Skin of body (tissue), 3 donors: ENCODE measurements at places on chromosomes 1 and 21.
A peak's percentile ranks its signal among the peaks of the same experiment; 100 is the strongest.

GRCh38 chr1:66271216-66271903 is 262.6 kb upstream of the SGIP1 start:
- DNase-seq, result peak; percentile 98

GRCh38 chr1:62435231-62436038 is 1.4 kb upstream of the USP1 start:
- DNase-seq, result peak; percentile 60

- peak; percentile 84 for DNase-seq
These were observed 21.3 kb upstream of the A3GALT2 start for GRCh38 chr1:33342041-33342723.

- no peak for DNase-seq
These were observed 347.1 kb upstream of the PLD5 start for GRCh38 chr1:242871471-242872030.

GRCh38 chr1:93738075-93738622 is 56.5 kb upstream of the BCAR3 start:
- no peak for DNase-seq

DNA sequence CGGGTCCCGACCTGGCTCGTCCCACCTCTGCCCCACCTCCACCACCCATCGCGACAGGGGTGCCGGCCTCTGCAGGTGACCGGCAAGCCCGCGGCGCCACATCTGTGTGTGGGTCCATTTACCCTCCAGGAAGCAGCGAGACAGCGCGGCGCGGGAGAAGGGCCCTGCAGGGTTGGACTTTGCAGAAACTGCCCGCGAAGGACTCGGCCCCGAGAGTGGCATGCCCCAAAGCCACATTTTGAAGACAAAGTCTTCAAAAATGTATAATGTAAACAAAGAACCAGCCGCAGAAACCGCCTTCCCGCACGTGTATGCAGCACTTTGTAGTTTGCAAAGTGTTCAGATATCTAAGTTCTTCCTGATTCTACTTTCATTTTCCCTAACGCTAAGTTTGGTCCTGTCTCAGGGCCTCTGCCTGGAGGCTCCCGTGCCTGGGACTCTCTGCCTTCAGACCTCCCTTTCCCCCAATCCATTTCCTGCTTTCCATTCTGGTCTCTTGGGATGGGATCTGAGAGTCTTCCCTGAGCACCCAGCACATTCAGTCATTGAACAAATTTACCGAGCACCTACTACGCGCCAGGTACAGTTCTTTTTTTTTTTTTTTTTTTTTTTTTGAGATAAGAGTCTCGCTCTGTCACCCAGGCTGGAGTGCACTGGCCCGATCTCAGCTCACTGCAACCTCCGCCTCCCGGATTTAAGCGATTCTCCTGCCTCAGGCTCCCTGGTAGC is 524 bp upstream of the TMCO4 start:
- DNase-seq, result peak; percentile 30

- no peak for DNase-seq
These were observed 5.1 kb upstream of the LENEP start for GRCh38 chr1:154988058-154988954.

- DNase-seq, result no peak
These were observed 11.6 kb downstream of the TIPRL start for GRCh38 chr1:168190403-168190802.

- no peak for DNase-seq
These were observed 112.3 kb downstream of the TM2D1 start for GRCh38 chr1:61612602-61613001.

- DNase-seq, result no peak
These were observed 34.5 kb downstream of the LHX4 start for GRCh38 chr1:180264595-180264994.

GRCh38 chr21:31298618-31299269 is 45.3 kb downstream of the TIAM1 start:
- DNase-seq, result no peak

DNA sequence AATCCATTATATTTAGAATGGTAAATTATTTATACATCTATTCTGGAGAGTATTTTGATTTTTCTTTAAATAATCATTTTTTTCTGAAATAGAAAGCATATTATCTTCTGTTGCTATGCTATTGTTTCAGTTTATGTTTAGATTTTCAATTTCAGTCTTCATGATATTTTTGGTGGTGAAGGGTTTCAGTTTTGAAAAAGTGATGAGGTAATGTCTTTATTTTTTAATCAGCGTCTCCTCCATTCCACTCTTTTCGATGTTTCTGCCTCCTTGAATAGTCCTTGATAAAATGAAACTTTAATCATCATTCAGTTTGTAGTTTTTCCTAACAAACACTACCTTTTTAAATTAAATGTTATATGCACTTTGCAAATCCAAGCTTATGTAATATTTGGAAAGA is 428.6 kb downstream of the PTPRC start:
- no peak for DNase-seq

DNA sequence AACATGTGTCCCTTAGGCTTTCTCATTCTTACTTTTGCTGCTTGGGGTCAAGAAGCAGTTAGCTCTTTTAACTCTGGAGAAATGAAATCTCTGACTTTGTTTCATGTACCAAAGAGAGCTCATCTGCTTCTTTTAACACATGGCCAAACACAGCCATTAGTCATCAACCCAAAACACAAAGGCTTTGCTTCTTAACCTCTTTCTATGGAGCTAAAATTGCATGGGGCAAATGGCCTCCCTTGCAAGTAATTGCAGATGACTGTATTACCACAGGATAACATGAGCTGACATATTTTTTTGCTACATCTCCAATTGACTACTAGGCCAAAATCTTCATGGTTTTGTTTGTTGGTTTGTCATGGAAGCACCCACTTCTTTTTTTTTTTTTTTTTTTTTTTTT is 300.9 kb downstream of the BRINP3 start:
- DNase-seq, result no peak

DNA sequence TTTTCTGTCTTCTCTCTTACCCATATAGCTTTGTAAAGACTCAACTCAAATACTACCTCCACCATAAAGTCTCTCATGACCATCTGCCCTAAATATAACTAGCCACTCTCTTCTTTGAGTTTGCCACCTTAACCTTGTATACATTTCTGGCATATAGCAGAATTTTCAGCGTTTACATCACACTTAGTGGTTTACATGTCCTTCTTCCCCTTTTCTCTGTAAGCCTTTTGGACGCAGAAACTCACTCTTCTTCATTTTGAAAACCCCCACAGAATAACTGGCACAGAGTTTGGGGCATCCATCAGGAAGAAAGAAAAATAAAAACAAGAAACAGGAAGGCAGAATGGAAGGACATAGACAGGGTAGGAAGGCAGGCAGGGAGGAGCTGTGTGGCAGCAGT is 131.8 kb upstream of the DUSP10 start:
- DNase-seq, result no peak

GRCh38 chr1:20666804-20667203 is 5.6 kb upstream of the DDOST start:
- no peak for DNase-seq

- no peak for DNase-seq
These were observed 915 bp downstream of the CDC20 start for GRCh38 chr1:43359696-43360095.

DNA sequence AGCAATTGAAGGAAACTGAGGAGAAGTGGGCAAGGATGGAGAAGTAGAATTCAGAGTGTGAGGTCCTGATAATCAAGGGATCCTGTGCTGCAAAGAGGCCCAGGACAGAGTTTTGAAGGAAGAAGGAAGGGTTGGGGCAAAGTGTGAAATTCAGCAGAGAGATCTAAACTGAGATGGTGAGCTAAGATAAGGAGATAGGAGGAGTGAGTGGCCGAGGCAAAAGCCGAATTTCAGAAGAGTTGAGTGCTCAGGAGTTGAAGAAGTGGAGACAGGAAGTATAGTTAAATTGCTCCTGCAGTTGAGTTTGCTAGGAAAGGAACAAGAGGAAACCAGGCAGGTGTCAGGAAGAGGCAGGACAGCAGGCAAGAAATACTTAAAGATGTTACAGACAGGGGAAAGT is 16.4 kb upstream of the MAPKAPK2 start:
- no peak for DNase-seq

- no peak for DNase-seq
These were observed 64.2 kb downstream of the GPR137B start for GRCh38 chr1:236206548-236206947.

DNA sequence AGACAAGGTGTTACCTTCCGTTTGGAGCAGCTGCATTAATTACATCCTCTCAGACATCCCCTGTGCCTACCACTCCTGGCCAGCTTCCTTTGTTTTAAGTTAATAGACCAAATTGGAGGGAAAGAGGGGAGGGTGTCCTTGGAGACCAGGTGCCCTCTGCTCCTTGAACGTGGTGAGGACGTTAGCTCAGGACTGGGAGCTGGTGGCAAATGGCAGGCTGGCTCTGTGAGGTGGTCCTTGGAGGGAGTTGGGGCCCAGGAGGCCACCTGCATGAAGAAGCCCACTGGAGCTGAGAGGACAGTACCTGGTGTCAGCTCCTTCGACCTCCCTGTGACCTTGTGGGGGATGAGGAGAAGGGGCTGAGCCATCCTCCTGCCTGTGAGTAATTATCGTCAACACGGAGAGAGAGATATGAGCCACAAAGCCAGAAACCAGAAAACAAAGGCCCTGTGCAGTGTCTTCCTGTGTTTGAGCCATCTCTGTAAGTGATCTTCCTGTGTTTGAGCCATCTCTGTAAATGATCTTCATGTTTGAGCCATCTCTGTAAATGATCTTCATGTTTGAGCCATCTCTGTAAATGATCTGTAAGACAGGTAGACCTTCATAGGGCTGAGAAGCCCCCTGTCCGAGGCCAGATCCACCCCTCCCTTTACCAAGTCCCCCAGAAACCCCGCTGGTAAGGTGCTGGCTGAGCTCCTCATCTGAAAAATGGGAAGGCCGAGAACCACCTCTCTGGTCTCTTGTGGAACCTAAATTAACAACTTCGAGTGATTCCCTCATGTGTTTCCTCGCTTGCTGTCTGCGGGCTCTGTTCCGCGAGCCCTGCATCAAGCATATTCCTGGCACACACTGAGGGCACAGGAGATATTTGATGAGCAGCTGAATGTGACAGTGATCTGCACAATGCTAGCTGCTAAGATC is 126.0 kb downstream of the CAMTA1 start:
- no peak for DNase-seq

DNA sequence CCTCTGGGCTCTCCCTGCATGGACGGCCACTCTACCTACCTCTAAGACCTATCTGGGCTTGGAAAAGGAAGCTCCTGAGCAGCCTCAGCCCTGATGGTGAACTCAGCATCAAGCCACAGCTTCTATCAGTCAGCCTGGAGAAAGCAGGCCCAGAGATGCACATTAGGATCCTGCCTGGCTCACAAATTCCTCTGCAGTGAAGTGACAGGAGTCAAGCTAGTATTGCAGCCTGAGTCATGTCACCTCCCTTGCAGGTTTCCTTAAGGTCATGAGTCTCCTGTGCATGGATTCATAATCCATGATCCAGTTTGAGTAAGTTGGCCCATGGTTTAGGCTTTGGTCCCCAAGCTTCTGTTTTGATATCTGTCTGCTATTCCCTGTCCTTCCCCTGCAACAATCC is 37.9 kb upstream of the DUSP10 start:
- no peak for DNase-seq

DNA sequence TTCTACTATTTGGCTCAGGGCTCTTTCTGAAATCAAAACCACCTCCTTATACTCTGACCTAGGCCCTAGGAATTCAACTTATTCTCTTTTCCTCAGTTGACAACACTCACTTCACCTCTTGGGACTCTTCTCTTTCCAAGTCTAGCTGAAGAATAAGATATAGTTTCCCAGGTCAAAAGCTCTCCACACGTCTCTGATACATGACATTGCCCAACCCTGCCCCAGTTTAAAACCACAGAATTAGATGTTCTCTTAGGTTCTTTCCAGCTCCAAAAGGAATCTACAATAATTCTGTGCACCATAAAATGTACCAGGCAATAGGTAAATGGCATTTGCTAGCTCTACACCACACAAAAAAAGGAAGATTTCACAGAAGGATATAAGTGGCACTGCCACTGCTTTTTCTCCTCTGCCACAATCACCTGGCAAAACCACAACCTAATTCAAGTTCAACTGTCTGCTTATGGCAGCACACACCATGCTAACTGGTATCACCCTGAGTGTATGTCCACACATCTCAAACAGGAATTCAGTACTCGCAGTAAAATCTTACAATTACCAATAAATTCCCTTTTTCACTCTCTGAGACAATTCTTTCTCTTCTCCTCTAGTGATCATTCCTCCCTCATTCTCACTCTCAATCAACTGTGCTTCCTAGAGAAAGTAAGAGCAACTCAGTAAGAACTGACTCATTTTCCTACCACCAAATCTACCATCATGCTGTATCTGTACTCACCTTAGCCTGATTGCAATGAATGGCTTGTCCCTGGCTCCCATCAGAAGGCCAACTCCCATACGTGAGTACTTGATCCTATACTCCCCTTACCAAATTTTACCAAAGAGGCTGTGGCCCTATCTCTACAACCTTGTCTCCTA is 27.3 kb downstream of the ZBTB8OS start:
- no peak for DNase-seq

DNA sequence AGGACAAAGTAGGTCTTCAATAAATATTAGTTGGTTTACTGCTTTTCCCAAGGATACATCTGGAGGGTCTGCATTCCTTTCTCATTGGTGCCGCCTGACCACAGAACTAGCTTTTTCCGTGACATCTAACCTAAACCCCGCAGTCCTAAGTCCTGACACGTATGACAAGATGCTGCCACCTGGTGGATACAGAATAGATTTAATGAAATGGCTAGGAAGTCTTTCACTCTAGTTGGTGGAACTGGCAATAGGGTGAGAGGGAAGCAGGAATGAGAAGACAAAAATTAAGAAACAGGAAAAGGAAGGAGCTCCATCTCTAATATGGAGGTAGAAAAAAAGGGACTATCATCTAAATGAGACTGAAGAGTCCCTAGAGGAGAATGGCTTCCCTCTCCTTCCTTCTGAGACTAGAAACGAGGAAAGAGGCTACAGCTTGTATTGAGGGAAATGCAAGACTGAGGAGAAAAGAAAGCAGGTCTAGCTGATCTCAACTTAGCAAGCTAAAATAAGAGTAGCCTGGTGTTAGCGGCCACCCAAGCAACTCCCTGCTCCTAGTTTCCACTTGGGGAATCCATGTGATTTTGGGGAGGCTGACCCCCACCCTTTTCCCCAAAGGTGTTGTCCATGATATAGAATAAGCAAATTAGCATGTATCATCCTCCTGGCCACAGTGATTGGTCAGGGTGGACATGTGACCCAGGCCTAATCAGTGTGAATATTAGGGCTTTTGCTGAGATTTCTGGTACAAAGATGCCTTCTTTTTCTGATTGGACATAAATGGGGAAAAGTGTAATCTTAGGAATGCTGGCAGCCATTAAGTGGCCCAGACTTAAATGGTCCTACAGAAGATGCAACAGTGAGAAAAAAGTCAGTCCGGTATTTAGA is 5.9 kb downstream of the RFX5 start:
- peak; percentile 84 for DNase-seq

DNA sequence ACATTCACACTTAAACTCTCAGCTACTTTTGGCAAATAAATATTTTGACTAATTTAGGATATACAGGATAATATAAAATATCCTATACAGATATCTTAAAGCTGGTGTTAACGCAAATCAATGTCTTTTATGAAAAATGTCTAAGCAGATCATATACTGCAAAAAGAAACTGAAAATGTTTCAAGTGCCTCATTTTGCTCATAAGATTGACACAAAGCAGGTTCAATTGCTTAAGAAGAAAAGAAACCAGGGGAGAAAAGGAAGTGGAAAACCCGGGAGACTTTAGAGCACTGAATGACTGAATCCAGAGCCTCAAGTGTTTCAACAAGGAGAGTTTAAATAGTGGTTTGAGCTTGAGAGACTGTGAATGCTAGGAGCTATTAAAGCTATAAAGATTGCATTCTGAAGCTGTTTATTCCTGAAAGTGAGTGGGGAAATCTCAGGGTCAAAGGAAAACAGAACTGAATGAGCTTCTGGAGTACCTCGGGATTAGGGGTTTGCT is 1943.0 kb downstream of the MRPL39 start:
- DNase-seq, result no peak
